Pons (tissue), 1 donor: ENCODE measurements at places on chromosomes 5 and 9.

GRCh38 chr5:90843443-90843842 lies 284.8 kb downstream of the ADGRV1 start:
- no peak for DNase-seq

DNA sequence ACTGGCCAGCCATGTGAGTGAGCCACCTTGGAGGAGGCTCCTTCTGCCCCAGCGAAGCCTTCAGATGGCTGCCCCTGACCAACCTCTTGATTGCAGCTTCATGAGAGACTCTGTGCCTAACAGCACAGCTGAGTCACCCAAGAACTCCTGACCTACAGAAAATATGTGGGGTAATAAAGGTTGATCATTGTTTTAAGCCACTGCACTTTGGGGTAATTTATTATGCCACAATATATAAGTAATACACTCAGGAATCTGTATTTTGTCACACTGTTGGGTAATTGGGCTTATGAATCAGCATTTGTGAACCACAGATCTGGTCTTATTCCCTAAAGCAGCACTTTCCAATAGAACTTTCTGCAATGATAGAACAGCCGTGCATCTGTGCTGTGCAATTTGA lies 24.4 kb upstream of the VDAC1 start:
- DNase-seq, result no peak

- no peak for DNase-seq
These were observed 1.5 kb upstream of the OR1N2 start for GRCh38 chr9:122551371-122551770.

DNA sequence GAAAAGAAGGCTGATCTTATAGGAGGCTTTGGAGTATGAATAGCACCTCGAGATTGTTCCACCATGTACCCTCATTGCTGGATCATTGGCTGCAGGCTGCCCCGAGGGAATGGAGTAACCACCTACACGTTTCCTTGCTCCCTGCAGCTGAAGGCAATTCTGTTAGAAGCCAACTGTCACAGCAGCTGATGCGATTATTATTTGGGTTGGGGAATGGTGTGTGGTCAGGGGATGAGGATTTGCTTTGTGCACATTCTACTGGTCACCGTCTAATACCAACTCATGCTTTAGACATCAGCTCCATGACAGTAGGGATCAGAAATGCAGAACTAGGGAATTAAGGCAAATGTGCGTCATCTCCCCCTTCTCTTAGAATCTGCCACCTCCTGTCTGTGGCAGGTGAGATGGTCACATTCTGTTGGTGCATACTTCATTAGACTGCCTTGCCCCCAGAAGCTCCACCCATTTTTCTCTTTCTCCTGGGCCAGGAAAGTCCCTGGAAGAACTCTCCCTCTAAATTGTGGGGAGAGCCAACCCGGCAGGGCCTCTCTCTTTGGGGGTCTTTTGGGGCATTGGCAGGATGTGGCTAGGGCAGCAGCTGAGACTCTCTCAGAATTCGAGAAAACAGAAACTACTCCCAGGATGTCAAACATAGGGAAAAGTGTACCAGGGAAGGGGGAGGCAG lies 32.8 kb downstream of the NEUROG1 start:
- DNase-seq, result no peak

DNA sequence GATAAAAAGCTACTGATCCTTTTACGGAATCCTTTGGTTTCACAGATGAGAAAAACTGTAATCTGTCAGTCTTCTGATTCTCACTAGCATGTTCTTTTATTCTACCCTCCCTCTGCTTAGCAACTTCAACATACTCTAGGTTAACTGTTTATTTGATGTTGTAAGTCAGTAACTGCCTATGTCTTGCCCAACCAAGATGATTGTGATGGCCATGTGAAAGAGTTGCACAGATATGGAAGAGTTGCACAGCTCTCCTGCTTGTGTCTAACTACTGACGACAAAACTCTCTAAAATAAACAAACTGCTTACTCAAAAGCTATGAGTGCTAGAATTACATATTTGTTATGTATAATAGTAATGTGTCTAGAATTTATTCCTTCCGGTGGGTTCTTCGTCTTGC lies 227.3 kb upstream of the DAB2 start:
- DNase-seq, result no peak

DNA sequence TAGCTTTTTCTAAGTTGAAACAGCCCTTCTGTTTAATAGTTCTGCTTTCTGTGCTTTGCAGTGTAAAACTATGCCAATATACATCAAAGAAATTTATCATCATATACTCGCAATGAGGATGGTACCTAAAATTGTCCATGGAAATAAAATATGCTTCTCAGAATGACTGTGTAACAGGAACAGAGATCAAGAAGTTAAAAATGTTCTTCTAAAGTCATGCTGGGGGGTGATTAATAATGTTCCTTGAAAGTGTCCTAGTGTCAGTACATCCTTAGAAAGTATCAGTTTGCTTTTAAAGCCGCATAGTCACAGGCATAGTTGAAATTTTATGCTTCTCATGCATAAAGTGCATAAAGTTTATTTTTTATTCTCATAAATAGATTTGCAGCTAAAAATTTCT lies 4.0 kb upstream of the LRRC70 start:
- DNase-seq, result no peak

DNA sequence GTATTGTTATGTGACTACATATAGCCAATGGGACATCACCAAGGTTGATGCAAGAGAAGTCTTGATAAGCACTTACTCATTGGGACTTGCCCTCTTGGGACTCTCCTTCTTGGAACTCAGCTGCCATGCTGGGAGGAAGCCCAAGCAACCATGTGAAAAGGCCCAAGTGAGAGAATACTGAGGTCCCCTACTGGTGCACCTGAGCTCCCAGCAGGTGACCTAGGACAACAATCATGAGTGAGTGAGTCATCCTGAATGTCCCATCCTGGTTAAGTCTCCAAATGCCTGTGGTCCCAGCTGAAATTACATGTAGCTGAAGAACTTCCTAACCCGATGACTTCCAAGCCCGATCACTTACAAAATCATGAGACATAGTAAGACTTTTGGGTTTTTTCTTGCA lies 260.7 kb downstream of the ICE1 start:
- no peak for DNase-seq

GRCh38 chr9:111945216-111945615 lies 48.6 kb downstream of the UGCG start:
- no peak for DNase-seq

- DNase-seq, result no peak
These were observed 6.6 kb downstream of the SMARCA2 start for GRCh38 chr9:2021731-2022130.

DNA sequence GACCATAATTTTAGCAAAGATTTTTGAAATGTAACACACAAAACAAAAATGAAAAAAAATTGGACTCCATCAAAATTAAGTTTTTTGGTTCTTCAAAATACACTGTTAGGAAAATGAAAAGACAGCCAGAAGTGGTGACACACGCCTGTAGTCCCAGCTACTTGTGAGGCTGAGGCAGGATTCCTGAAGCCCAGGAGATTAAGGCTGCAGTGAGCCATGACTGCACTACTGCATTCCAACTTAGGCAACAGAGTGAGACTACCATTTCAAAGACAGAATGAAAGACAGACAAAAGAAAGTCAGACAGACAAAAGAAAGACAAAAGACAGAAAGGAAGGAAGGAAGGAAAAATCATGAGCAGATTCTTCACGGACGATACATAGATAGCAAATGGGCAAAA lies 7.5 kb downstream of the DIAPH1 start:
- no peak for DNase-seq
